ENCODE measurements at places on chromosomes 13 and 19. TPM values are rescaled to one million over a fixed set of nuclear protein-coding genes. Genes with fewer than 3 reads are reported as not detected.
A peak's percentile ranks its signal among the peaks of the same experiment; 100 is the strongest.

The C19orf85 gene
- not detected for total RNA-seq

The ZSCAN4 gene
- not detected for total RNA-seq

The ACER1 gene
- total RNA-seq, result not detected

The TBXA2R gene
- 1.9 TPM for total RNA-seq

The CEACAM3 gene
- total RNA-seq, result not detected

The ZNF534 gene
- total RNA-seq, result not detected

The OR2Z1 gene
- not detected for total RNA-seq

The WASF3 gene
- total RNA-seq, result 9.4 TPM

The SKA3 gene
- 2.3 TPM for total RNA-seq

- DNase-seq, result no peak
These were observed 973.5 kb upstream of the SPRY2 start for GRCh38 chr13:81314461-81314860.

DNA sequence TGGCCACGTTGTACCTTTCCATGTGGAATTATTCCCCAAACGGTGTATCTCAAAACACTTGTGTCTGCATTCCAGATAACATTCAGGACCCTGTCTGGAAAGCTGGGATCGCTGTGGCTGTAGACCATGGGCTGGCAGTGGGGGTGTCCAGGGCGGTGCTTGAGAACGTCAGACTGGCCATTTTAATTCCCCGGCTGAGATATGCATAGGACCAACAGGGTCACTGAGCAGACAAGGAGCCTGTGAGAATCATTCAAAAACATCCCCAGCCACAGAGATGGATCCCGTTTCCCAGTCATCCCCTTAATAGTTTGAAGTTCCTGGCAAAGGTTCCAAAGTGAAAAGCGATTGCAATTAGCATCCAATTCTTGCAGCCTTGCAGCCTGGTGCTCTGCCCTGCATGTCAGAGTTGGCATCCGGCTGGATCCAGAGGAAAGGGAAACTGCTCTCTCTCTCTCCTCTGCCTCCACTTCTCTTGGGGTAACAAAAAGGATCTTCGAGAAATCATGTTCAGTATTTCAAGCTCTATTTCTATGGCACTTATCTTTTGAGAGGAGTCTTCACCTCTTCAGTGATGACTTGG, 41.6 kb downstream of the IFT88 start:
- DNase-seq, result no peak

GRCh38 chr19:31671411-31672035, 322.3 kb upstream of the TSHZ3 start:
- no peak for DNase-seq

GRCh38 chr13:76245211-76245610, 609.1 kb downstream of the LMO7 start:
- no peak for DNase-seq

DNA sequence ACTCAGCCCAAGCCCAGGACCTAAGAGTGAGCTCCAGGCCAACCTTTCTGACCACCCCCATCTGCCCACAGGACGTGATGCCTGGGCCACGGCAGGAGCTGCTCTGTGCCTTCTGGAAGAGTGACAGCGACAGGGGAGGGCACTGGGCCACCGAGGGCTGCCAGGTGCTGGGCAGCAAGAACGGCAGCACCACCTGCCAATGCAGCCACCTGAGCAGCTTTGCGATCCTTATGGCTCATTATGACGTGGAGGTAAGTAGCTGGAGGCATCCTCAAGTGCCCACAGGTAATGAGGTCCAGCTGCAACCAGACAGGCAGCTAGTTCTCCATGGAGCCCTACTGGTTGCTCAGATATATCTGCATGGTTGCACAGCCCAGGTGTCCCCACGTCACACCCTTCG, 14.8 kb downstream of the DDX39A start:
- DNase-seq, result no peak

DNA sequence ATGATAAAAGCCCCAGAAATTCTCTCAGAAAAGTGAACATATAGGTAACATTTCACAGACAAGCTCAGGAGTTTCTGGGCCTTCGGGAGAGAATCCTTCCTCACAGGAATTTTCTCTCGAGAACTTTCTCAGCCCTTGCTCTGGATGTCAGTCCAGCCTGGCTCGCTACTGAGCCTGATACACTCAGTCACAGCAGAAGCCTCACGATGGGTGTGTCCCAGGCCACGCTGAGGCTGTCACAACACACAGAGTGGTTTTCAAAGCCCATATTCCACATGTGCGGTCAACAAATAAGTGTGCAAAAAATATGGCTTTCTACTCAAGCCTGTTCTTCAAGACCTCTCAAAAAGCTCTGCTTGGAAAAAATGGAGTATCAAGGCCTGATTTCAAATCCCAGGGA, 31.5 kb upstream of the MEDAG start:
- no peak for DNase-seq

DNA sequence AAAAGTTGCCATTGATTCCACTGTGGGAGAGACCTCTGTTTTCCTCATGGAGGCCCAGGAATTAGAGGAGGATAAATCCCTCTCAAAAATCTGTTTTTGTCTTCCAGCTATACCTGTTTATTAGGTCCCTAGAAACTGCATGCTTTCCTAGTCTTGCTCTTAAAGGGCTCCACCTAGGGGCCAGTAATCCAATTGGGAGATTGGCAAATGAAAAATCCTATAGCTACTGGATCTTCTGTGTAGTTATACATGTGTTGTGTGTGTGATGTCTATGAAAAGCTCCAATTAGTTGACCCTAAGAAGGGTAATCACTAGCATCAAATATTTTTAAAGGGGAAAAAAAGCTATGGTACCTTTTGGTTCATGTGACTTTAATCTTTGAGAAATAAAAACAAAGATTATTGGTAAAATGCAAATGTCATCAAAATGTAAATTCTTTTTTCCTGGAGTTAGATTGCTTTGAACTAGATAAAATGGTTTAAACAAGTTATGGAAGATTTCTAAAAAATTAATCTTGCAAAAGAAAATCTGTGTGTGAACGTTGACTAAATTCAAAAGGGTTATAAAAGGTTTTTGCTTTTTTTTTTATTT, 63.4 kb upstream of the C1QTNF9B start:
- no peak for DNase-seq

GRCh38 chr19:1734321-1734966, 18.9 kb upstream of the ONECUT3 start:
- DNase-seq, result no peak

DNA sequence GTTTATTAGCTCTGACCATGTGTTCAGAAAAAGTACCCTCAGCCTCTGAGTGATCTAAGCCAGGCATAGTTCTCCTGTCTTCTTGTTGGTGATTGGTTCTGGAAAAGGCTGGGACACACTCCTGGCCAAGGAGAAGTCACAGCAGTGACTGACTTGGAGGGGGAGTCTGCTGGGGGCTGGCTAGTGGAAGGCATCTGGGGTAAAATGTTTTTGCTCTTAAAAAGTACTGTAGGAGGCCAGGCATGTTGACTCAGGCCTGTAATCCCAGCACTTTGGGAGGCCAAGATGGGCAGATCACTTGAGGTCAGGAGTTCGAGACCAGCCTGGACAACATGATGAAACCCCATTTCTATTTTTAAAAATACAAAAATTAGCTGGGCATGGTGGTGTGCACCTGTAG, 21.7 kb downstream of the FAM187B start:
- no peak for DNase-seq

- peak; percentile 33 for DNase-seq
These were observed 21.4 kb downstream of the LCP1 start for GRCh38 chr13:46160471-46161066.

DNA sequence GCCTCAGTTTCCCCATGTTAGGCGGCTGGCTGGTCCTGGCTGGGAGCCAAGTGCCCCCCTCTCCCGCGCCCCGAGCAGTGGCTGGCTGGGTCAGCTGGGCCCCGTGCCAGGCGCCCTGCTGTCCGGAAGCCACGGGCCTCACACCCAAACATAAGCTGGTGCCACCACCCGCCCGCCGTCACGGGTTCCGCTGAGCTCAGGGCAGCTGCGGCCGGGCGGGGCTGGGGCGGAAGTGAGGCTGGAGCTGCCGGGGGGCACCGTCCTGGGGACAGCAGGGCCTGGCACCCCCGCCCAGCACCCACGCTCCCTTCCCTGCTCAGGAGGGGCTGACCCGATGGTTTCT, 19.3 kb downstream of the HCN2 start:
- DNase-seq, result no peak

- no peak for DNase-seq
These were observed 24.0 kb downstream of the UQCRFS1 start for GRCh38 chr19:29189033-29189360.

DNA sequence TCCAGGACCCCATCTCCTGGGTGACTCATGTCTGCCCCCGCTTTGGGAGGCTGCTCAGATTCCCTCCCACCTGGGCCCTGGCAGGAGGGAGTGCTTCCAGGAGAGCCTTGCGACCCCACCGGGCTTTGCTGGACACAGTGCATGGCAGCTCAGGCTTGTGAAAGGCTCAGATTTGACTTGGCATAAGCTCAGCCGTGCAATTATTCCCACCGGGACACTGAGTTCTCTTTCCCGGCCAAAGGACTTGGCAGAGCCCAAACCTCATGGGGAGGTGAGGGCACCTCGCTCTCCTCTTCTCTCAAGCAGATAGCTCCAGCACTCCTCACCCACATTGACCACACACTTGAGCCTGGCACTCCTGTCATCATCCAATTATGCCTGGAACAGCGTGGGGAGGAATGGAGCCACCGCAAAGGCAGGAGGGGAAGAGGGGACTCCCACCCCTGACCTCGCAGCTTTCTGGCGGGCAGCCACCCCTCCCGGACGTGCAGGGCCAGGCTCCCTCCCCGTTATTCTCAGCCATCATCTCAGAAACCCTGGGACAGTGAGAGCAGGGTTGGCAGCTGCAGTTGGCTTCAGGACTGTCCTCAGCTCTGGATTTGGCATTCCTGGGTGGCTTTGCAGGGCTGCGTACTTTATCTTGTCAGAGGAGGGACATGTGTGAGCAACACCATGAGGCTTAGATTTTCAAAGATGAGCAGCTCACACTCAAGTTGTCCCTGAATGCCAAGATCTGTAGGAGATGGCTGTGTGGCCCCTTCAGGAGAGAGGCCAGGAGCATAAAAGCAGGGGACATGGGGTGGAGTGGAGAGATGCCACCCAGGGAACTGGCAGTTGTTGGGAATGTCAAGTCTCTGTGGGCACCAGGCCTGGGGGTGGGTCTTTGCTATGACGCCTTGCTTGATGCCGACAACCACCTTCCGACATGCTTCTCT, 306.2 kb downstream of the TEX29 start:
- no peak for DNase-seq

- DNase-seq, result no peak
These were observed 636 bp upstream of the FOXO1 start for GRCh38 chr13:40666933-40667621.

GRCh38 chr19:40754611-40755247, 3.7 kb downstream of the SNRPA start:
- no peak for DNase-seq

GRCh38 chr19:33740811-33741396, 55.8 kb upstream of the KCTD15 start:
- DNase-seq, result peak; percentile 5

DNA sequence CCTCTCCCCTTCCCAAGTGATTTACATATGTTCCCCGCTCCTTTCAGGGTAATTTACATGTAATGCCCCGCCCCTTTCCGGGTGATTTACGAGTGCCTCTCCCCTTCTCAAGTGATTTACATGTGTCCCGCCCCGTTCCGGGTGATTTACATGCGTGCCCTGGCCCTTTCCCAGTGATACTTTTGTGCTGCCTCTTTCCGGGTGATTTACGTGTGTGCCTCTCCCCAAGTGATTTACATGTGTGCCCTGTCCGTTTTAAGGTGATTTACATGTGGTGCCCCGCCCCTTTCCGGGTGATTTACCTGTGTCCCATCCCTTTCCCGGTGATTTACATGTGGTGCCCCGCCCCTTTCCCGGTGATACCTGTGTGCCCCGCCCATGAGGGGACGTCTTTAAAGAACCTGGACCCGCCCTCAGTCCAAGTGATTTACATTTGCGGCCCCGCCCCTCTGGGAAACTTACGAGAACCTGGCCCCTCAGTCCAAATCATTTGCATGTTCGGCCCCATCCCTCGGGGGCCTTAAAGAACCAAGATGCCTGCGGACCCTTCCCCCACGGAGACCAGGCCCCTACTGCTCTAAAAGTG, 559 bp upstream of the LENG9 start:
- DNase-seq, result no peak

DNA sequence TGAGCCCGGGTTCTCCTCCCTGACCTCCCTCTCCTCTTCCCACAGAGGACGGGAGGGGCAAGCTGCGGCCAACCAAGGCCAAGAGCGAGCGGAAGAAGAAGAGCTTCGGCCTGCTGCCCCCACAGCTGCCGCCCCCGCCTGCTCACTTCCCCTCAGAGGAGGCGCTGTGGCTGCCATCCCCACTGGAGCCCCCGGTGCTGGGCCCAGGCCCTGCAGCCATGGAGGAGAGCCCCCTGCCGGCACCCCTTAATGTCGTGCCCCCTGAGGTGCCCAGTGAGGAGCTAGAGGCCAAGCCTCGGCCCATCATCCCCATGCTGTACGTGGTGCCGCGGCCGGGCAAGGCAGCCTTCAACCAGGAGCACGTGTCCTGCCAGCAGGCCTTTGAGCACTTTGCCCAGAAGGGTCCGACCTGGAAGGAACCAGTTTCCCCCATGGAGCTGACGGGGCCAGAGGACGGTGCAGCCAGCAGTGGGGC, 162.2 kb downstream of the KDM4B start:
- DNase-seq, result no peak
